ENCODE measurements at places on chromosomes 13 and 19.

DNA sequence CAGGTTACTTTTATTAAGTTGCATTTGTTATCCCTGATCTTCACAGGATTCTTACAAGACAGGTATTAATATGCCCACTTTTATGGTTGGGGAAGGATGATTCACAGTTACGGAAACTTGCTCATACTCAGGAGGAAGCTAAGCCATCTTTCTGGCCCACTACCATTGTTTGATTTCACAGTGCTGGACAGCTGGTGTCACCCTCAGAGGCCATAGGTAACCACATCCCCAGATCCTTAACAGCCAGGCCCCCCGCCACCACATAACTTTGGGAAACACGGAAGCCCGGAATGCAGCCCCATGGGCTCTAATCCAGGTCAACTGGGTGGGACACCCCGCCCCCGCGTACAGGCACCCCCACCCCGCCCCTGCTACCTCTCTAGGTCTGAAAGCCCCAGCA lies 119.7 kb downstream of the IRS2 start:
- no peak for DNase-seq

GRCh38 chr13:66915596-66916185 lies 314.4 kb downstream of the PCDH9 start:
- no peak for DNase-seq

DNA sequence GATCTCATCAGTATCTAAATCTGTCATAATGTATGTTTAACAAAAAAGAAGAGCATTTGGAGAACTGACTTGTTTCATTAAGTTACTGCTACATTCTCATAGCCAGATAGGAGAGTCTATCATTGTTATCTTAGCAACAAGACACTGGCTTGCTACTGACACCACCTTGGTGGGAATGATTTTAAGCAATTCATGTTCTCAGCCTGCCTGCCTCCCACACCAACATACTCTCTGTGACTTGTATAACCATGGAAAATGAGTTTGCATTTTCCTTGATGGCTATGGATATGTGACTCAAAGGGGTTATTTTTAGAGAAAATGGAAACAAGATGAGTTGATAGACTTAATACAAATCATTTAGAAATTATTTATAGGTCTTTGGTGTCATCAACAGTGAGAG lies 1308.9 kb downstream of the OLFM4 start:
- no peak for DNase-seq

DNA sequence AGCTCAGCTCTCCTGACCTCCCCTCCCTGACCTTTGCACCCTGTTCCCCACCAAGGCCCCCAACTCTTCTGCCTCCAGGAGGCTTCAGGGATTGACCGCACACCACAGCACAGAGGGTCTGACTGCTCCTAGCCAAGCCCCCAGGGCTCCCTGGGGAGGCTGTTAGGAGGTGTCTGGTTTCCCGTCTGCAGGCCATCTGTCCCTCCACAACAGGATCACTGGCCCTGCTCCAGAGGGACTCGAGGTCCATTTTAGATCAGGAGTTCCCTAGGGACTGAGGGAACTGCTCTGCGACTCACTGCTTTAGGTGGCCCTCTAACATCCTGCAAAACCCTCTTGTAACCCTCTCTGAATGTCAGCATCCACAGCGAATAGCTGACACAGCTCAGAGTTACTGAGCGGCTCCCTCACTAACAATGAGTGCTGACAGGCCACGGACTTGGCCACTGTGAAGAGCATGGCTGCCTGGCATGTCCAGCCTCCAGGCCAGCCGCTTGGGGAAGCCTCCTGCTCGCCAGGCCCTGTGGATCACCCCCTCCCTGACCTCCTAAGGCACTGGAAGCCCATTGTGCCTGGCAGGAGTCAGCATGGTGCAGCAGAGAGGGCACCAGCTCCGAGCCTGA lies 17.7 kb downstream of the GRIK5 start:
- no peak for DNase-seq

DNA sequence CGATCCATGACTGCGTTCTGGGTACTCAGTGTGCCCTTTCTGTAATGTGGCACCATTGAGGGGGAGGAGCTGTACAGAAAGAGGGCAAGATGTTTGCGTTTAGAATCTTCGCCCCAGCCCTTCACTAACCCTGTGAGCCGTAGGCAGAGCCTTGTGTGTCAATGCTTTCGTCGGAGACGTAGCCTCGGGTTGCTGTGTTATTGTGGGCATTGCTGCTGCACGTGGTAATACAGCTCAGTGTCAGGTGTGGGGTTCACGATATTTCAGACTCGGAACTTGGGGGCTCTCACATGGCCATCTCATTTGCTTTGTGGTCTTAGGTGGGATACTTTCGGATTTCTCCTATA lies 6.1 kb downstream of the RPS9 start:
- no peak for DNase-seq

Measured in activated T-helper 2 cell treated with anti-CD3 and anti-CD28 coated beads, Interferon-gamma antibody, Interleukin-2, Interleukin-4, amounts not matched to agents 10 μg/mL and 5 μg/mL and 100 μg/mL, durations not matched to agents 14 hours and 24 hours and 36 hours (primary cell).